Mesenchymal stem cell (in vitro differentiated cells and primary cell): ENCODE measurements at places on chromosomes 3 and 15.

DNA sequence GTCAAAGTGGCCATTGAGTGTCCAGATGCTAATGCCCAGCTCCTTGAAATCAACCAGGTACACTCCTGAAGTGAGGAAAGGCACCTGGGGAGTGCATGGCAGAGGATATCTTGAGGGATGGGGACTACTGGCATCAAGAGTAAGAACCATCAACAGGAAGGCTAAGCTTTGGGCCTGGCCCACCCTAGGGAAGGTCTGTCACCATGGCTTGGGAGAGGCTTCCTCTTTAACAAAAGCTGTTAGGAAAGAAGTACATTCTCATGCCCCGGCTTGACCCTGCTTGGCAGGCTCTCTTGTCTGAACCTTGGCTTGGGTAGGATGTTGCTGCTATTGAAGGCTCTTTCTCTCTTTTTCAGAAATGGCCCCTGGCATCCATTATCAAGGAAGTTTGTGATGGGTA, 43.7 kb upstream of the TUBGCP5 start:
- no peak for DNase-seq

DNA sequence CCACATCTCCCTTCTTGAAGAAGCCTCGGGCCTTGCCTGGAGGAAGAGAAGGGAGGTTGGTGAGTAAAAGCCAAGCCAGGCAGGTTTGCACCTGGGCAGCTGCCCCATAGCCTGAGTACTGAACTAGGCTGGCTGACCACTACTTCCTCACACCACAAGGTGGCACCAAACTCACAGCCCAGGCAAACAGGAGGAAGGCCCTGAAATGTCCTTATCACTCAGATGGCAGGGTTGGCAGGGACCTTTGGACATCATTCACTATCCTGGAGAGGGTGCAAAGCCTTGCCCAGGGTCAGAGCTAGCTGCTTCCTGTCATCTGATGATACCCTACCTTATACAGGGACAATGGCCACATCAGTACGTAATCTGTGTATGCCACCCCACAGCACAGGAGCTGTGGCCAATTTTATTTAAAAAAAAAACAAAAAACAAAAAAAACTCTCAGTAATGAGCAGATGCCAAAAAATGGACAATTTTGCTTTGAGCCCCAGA, 2.2 kb upstream of the GRAMD2A start:
- DNase-seq: peak; percentile 75

DNA sequence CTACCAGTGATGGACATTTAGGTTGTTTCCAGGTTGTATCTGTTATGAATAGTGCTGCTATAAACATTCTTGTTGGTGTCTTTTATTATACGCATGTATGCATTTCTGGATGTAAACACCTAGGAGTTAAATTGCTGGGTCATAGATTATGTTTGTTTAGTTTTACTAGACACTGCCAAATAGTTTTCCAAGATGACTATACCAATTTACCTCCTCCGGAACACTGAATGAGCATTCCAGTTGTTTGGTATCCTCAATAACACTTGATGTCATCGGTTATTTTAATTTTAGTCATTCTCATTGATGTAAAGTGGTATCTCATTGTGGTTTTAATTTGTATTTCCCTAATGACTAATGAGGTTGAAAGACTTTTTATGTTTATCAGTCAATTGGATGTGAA, 36.6 kb upstream of the ARID3B start:
- peak; percentile 56 for DNase-seq

DNA sequence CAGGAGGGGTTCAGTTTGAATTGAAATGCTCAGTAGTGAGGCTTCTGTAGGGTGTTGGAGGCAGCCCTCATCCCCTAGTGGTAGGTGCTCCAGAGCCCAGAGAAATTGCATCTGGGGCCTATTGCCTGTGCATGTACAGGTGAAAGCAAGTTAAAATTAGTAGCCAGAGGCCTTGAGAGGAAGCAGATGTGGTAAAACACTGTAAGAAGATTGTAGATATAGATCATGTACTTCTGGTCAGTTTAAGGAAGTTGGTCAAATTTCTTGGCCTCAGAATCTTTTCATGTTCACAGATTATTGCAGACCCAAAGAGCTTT, 34.6 kb downstream of the IGSF10 start:
- no peak for DNase-seq

DNA sequence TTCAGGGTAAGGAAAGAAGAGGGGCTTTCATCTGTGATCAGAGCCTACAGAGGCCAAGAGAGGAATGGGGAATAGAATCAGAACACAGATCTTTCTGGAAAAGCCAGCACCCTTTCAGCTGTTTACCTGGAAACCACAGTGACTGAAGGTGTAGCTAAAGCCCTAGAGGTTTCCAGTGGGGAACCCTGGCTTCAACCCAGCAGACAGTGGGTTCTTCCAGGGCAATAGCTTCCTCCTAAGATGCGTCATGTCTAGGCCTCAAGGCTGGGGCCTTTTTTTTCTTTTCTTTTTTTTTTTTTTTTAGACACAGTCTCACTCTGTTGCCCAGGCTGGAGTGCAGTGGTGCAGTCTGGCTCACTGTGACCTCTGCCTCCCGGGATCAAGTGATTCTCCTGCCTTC, 3.1 kb upstream of the CPNE9 start:
- no peak for DNase-seq

DNA sequence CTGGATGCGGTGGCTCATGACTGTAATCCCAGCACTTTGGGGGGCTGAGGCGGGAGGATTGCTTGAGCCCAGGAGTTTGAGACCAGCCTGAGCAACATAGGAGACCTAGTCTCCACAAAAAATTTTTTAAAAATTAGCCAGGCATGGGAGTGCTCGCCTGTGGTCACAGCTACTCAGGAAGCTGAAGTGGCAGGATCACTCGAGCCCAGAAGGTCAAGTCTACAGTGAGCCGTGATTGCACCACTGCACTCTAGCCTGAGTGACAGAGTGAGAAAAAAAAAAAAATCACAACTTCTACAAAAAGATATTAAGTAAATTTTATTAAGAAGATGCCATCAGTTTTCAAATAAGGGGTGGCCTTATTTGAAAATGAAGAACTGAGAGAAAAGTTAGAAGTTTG, 11.9 kb upstream of the PLA2G4D start:
- DNase-seq: peak; percentile 16
